ENCODE measurements at places on chromosomes 3 and 15.

- no peak for DNase-seq
These were observed 22.0 kb downstream of the CRBN start for GRCh38 chr3:3157484-3157883.

DNA sequence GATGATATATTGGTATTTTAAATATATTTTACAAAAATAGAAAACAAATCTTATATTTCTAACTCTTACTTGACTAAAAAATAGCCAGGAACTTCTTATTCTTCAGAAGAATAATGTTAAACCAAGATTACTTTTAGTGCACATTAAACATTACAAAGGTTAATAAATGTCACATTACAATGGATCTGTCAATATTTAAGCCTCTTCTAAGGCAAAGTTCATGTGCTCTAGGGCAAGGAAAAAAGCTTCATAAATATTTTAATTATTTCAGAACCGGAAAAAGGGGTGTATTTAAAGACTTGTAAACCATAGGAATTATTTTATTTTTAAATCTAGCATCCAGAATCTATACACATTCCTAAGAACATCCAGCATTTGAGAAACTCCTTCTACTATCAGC lies 166.9 kb upstream of the ROBO2 start:
- DNase-seq: no peak

- DNase-seq: no peak
These were observed 5.4 kb downstream of the PFN2 start for GRCh38 chr3:149965278-149965677.

GRCh38 chr3:16239780-16240179 lies 25.0 kb downstream of the DPH3 start:
- no peak for DNase-seq

GRCh38 chr3:76245622-76246021 lies 460.3 kb upstream of the ZNF717 start:
- DNase-seq: no peak

DNA sequence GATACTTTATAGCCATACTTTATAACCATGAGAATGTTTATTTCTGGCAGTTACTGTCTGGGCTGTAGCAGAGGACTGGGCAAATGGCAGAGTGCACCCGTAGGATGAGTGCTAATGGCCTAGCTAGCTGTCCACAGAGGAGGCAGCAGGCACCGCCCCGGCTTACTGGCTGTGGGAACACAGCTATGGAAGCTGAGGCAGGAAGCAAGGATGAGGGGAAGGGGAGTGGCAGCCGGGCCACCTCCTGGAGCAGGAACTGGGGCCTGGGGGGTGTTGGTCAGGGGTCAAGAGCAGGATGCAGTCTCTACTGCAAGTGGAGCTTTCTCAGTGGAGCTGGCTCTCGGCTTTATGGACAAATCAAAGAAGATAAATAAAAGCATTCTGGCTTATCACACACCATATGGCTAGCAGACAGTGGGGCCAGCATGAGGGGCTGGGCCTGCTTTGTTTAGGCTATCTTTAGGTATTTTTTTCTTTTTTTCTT lies 316.8 kb upstream of the CTDSPL start:
- no peak for DNase-seq

GRCh38 chr15:63022181-63022580 lies 20.4 kb upstream of the TPM1 start:
- DNase-seq: no peak

- no peak for DNase-seq
These were observed 270.3 kb downstream of the CGGBP1 start for GRCh38 chr3:87788516-87788915.

DNA sequence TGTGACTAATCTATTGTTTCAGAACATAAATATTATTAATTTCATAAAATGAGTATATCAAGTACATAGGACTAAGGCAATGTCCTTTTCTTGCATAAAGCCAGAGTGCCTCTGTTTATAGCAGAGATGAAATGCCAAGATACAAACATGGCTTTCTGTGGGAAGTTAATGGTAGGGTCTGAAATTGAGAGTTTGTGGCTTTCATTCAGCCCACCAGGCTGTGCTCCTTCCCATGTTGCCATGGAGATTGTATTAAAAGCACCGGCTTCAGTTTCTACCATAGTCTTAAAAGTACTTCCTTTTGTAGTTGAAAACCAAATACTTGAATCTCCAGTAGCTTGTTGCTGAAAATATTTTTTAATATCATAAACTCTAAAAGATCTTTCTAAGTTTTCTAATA lies 114.0 kb downstream of the LRRC28 start:
- DNase-seq: no peak

DNA sequence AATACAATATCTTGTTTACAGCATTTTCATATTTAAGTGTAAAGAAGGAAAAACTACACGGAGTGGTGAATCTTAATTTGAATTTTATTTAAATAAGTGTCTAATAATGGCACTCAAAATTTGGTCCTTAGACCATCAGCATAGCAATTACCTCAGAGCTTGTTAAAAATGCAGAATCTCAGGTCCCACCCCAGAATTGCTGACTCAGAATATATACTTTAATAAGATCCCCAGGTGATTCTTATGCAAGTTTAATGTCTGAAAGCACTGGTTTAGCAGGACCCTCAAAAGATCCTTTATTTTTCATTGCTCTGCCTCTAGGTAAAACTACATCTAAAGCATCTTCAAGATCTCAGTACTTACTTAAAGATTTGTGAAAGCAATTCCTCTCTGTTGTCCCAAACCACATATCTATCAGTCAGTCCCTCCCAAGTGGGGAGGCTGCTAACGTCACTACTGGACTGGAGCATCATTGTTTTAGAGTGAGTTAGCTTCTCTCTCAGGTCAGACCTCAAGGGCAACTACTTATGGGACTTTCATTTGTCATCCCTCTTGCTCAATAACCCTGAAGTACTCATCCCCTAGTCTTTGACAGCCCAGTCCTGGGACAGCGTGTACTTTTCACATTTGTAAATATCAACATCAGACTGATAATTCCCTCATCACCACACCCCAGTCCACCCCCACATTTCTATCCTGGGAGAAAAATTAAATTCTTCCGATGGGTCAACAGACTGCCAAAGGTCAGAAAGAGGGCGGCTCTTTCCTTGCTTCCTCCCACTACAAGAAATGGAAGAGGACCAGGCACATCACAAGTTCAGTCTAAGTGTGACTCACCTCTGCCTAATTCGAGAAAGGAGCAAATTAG lies 76.7 kb downstream of the CBLB start:
- DNase-seq: no peak

DNA sequence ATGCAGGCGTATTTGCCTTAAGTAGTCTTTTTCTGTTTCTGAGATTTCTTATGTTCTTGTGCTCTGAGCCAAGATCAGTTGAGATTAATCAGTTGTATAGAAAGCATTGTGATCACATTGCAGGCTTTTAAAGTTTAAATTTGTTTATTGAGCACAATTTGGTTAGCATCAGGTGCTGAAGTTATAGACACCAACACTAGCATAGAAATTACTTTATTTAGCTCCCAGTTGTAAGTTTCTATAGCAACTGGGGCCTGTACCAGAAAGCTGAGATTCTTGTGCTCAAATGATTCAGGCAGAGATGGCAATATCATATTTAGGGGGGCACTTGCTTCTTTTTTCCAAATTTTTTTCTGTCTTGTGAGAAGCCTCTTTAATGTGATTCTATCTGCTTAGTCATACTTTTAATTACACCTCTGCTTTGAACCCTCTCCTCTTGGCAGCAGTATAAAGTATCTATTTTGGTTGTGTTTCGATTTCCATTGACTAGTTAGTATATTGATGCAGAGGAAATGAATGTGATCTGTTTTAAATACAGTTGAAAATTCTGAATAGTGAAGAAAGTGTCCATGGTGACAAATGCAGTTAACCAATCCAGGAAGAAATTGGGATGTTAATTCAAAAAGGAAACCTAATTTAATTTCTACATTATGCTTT lies 241.7 kb upstream of the GBE1 start:
- DNase-seq: no peak

GRCh38 chr3:100105501-100105900 lies 8.8 kb downstream of the FILIP1L start:
- DNase-seq: no peak

GRCh38 chr15:28961391-28961790 lies 75.6 kb downstream of the APBA2 start:
- no peak for DNase-seq

GRCh38 chr3:35617370-35617769 lies 22.0 kb upstream of the ARPP21 start:
- DNase-seq: no peak

DNA sequence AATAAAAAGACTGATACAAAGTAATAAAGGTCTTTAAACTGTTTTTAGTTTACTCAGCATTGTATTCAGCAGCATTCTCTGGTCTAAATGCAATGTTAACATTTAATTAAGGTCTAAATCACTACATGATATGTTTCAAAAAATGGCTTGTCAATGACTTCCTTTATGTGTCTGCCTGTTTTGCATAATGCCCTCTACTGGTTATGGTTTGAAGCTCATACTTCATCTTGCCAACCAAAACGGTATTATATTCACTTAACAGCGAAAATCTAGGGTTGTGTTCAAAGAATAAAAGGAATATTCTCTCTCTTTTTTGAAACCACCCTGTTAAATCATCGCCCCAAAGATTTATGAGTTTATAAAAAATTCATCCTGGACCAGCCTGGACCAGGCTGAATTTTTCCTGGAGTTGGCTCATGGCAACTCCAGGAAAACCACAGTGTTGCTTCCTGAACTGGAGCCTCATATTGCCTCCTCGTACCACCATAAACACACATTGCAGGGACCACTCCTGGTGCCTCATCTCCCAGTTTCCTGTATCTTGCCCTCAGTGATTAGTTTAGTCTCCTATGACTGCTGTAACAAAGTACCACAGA lies 6.7 kb upstream of the NCEH1 start:
- no peak for DNase-seq

GRCh38 chr3:30620402-30621360 lies 14.3 kb downstream of the TGFBR2 start:
- DNase-seq: no peak

GRCh38 chr3:99721633-99722007 lies 83.2 kb downstream of the COL8A1 start:
- DNase-seq: no peak

- DNase-seq: no peak
These were observed 419.7 kb downstream of the ZNF385D start for GRCh38 chr3:21331321-21331720.

DNA sequence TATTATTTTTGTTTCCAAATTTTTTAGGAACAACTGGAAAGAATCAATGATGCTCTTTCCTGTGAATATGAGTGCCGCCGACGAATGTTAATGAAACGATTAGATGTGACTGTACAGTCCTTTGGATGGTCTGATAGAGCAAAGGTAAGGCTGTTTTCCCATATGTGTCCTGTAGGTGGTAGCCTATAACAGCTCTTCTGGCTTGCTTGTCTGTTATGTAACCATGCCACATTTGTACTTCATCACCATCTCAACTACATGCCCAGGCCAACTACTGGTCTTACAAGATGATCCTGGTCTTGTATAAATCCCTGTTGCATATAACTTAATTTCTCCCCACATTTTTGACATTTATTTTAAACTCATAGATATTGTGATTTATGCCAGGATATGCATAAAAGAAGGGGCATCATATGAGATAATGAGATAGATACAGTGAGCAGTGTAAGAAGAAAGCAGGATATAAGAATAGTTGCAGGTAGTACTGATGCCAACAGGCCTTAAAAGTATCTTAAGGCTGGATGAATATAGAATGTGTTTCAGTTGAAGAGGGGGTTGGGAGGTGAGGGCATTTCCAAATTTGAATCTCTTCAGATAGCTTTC lies 20.3 kb downstream of the FAM98B start:
- DNase-seq: no peak

- DNase-seq: no peak
These were observed 28.9 kb upstream of the KLHL6 start for GRCh38 chr3:183584246-183584913.

GRCh38 chr15:40067921-40068624 lies 29.1 kb upstream of the SRP14 start:
- DNase-seq: no peak
